Left ventricle myocardium superior (tissue), 1 donor: ENCODE measurements at places on chromosomes 5 and 9. TPM values are rescaled to one million over a fixed set of nuclear protein-coding genes. Genes with fewer than 3 reads are reported as not detected.

Gene CCL28
- total RNA-seq, result 0.55 TPM

DNA sequence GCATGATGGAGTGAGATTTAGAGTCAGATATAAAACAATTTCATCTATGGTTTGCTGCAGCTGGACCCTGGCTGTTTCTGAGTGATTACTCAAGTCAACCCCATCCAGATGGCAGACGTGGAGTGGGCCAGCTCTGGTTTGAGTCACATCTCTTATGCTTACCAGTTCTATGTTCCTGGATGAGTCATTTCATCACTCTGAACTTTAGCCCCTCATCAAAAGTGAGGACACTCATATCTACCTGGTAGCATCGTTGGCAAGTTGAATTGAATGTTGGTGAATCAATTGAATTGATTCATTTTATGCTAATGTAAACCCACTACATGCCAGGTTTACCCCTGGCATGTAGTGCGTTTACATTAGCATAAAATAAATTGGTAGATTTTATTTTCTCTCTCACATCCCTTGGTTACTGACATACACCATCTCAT is 176.4 kb downstream of the FGF18 start:
- peak; percentile 52 for DNase-seq

Gene CAMK2A
- total RNA-seq, result 16.6 TPM

DNA sequence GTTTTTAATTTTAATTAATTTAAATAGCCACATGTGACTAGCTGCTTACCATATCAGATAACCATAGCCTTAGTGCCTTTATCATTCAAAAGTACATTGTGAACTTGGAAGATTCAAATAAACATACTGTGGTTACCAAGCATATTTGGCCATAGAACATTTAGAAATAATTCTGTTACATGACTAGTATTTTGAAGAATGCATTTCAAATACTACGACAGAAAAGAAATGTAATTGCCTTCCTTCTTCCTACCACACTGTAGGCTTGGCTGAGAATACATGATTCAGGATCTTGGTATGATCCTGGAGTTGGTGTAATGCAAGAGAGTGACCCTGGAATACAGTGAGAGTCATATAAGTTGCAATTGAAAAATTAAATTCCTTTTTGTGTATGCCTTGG is 109.7 kb upstream of the PCA3 start:
- DNase-seq, result no peak

- no peak for DNase-seq
Observed at GRCh38 chr5:100690036-100690560, 154.9 kb downstream of the FAM174A start.
